Natural killer cell (primary cell): ENCODE measurements at places on chromosomes 1 and 21. TPM values are rescaled to one million over a fixed set of nuclear protein-coding genes. Genes with fewer than 3 reads are reported as not detected.

ATP5PO gene
- 80.4 TPM for total RNA-seq

RSPH1 gene
- total RNA-seq = not detected

ABCD3 gene
- total RNA-seq = 27.6 TPM

PALMD gene
- not detected for total RNA-seq

DDAH1 gene
- total RNA-seq = not detected

SH2D2A gene
- 312 TPM for total RNA-seq

ATG4C gene
- 6.3 TPM for total RNA-seq
